ENCODE measurements at places on chromosomes 2 and 18.

DNA sequence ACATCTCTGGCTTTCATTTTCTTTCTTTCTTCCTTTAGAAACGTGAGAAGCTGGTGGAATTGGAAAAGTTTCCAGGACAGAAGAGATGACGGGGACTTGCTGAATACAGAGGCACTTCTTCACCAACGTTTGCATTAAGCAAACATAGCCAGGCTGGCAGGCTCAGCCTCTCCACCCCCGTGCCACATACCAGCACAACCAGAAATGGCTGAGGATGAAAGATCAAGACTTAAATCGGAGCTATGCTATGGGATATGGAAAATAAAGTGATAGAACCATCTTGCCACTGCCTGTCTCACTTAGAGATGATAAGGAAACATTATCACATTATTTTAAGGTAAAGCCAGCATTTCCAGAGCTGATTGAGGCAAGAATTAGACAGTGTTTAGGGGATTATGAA lies 483.3 kb downstream of the BCL11A start:
- no peak for DNase-seq

DNA sequence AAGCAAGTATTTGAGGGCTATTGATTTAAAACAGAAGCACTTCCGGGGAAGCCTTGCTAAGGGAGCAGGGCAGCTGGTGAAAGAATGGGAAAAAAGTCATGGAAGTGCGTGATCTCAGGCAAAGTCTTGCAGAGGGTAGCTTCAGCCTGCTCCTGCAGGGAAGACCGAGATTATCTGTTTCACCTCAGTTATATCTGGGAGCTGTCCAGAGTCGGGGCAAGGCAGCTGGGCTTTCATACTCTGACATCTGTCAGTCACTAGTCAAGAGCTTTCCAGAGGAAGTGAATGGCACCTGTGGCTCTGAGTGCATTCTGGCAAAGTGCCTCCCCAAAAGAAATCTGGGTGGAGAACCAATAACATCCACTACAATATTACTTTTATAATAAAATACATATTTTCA lies 8.7 kb downstream of the NXPH2 start:
- no peak for DNase-seq

- DNase-seq, result no peak
Observed at GRCh38 chr2:104781151-104781550, 72.8 kb upstream of the POU3F3 start.

- no peak for DNase-seq
Observed at GRCh38 chr2:132741754-132742153, 71.7 kb upstream of the LYPD1 start.

- no peak for DNase-seq
Observed at GRCh38 chr2:241563981-241564595, 5.5 kb downstream of the BOK start.

Measured in epithelial cell of esophagus (primary cell).